Fibroblast of villous mesenchyme (primary cell): ENCODE measurements at places on chromosomes 12 and 14. TPM values are rescaled to one million over a fixed set of nuclear protein-coding genes. Genes with fewer than 3 reads are reported as not detected.

Gene FCF1
- total RNA-seq, result 22.5 and 24.2 TPM in 2 replicates

Gene TRMT61A
- 8.2 and 9.7 TPM in 2 replicates for total RNA-seq

Gene MANSC1
- total RNA-seq, result 2.3 and 4.7 TPM in 2 replicates

Gene RFX4
- not detected in 2 replicates for total RNA-seq

Gene KRT4
- not detected in 2 replicates for total RNA-seq

Gene CCNB1IP1
- total RNA-seq, result 40.9 and 49.7 TPM in 2 replicates

Gene MUCL1
- not detected in 2 replicates for total RNA-seq

Gene NKX2-1
- total RNA-seq, result not detected in 2 replicates

Gene CCDC177
- total RNA-seq, result not detected in 2 replicates

Gene RERGL
- 0.32 TPM in 1 of 2 replicates, not detected in the other for total RNA-seq

Gene ANKRD33
- not detected in 2 replicates for total RNA-seq

Gene MDGA2
- total RNA-seq, result under 0.01 TPM in 1 of 2 replicates, not detected in the other

Gene POTEG
- total RNA-seq, result not detected in 2 replicates

Gene CD69
- not detected in 2 replicates for total RNA-seq

Gene KLHDC1
- 2.6 and 3.0 TPM in 2 replicates for total RNA-seq
